GM04503 (cell line): ENCODE measurements at places on chromosomes 1 and 21.

GRCh38 chr1:48859456-48859855 is 82.8 kb upstream of the BEND5 start:
- DNase-seq = no peak

GRCh38 chr1:45854724-45855123 is 51.3 kb downstream of the MAST2 start:
- DNase-seq = no peak

GRCh38 chr1:23588749-23589548 is 29.6 kb upstream of the ID3 start:
- DNase-seq = no peak

- DNase-seq = no peak
Measured at GRCh38 chr1:238107322-238107721, 216.6 kb upstream of the ZP4 start.

DNA sequence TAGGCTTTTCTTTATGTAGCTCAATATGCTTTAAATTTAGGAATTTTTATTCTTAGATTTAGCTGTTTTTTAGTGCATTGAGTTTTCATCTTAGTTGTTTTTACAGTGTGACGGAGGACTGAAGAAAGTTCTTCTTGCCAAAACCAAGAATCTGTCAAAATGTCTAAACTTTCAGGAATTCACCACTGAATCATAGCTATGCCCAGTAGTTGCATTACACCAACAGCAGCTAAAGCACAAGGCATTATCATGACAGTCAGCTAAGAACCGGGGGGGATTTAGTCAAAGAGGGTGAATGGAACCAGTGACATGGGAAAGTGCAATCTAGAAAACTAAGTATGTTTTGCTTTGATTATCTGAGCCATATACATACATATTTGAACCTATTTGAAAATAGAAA is 6.5 kb upstream of the C1orf146 start:
- peak; percentile 24 for DNase-seq

DNA sequence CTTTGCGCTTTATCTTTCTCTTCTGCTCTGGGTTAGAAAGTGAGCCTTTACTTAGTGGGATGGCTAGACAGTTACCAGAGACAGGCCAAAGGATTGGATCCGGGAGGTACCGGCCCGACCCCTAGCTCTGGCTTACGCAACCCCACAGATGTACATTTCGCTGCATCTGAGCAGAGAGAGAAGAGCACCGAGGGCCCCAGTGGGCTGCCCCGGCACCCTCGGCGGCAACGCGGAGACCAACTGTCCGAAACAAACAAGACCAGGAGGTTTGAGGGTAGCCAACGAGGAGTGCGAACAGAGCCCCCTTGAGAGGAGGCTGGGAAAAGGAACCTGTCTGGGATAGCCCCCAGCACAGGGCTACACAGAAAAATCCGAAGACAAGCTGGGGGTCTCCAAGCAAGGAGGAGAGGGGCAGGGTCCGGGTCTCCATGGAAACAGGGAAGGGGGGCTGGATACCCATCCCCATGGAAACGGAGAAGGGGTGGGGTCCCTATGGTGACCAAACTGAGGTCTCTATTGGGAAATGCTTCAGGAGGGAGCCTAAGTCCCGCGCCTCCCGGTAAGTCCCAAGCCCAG is 373 bp downstream of the MTF1 start:
- no peak for DNase-seq

DNA sequence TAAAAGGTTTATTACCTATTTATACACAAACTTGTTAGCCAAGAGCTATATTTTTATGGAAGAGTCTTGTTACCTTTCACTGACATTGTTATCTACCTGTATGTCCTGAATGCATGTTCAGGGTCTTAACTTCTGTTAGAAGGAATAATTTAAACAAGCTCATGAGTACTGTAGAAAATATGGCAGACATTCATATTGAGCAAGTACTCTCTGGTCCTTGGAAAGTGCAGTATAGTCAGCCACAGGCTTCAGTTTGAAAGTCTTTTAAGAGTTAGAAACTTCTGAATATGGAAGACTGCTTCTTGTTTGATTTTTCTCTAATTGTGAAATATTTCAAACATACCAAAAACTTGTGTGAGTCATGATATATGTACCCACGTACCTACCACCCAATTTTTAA is 16.6 kb downstream of the DIP2A start:
- no peak for DNase-seq

GRCh38 chr1:66143651-66144050 is 351.0 kb downstream of the PDE4B start:
- DNase-seq = no peak

DNA sequence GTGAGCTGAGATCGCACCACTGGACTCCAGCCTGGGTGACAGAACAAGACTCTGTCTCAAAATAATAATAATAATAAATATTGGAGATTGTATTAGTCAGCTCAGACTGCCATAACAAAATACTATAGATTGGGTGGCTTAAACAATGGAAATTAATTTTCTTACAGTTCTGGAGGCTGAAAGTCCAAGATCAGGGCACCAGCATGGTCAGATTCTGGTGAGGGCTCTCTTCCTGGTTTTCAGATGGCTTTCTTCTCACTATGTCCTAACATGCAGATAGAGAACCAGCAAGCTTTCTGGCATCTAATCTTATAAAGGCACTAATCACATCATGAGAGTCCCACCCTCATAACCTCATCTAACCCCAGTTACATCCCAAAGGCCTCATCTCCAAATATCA is 23.2 kb upstream of the DDAH1 start:
- DNase-seq = no peak

DNA sequence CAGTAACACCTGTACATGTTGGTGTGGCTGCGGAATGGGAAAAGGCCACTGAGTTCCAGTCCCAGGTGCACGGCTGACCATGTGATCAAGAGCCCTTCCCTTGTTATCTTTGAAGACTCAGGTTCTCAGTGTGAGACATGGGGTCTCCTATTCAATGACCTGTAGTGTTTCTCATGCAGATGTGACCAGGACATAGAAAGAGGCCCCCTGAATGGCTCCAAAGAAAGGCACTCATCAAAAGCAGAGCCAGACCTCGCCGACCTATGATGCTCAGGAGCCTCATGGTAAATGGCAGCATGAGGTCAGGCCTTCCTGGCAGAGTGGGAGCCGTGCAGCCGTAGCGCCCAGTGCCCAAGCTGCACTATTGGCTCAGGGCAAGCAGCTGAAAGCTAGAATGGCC is 42.3 kb upstream of the HAO2 start:
- no peak for DNase-seq

DNA sequence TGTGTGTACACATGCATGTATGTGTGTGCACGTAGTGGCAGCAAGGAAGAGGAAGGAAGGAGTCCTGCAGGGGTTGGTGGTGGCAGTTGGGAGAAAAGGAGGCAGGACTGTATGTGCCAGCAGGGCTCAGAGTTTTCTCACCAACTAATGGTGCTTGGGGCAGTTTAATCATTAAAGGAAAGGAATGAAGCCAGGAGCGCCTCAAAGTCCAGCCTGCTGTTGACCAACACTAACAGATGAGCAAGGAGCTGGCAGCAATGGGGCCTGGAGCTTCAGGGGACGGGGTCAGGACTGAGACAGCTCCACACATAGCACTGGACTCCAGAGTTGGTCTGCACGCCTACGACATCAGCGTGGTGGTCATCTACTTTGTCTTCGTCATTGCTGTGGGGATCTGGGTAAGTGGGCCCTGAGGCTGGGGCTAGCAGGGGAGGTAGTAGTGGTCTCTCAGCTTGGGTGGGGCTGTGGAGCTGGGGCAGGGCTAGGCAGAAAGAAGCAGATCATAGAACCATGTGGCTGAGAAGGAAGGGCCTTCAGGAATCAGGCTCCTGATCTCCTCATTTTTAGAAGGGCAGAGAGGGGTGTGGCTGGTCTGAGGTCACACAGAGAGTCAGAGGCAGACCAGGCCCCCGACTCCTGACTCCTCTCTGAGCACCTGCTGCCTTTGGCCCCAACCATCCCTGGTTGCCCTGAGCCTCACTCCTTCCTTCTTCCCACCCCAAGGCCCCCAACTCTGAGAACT is at the start of gene SLC5A9:
SLC5A9 (plus strand) TSS at position 216 of the 742 bp plus-strand sequence; CDS start at position 237, 21 bp downstream.
- DNase-seq = no peak

GRCh38 chr1:202956969-202957368 is 1.1 kb downstream of the ADIPOR1 start:
- no peak for DNase-seq

DNA sequence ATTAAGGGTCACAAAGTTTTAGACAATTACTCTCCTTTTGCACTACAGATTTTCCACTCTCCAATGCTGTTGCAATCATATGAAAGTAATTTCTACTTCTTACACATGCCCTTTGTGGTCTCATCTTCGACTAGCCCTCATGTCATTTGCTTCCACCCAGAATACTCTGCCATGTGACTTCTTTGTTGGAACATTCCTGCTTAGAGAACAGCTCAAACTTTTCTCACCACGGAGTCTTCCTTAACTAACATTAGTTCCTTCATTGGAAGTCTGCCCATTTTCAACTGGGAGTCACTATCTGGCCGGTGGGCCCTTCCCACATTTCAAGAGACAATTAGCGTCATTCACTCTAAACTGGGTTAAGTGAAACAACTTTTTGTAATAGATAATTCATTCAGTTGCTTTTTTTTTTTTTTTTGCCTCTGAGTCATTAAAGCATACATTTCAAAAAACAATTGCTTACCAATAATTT is 142.6 kb upstream of the PALMD start:
- DNase-seq = peak; percentile 24

DNA sequence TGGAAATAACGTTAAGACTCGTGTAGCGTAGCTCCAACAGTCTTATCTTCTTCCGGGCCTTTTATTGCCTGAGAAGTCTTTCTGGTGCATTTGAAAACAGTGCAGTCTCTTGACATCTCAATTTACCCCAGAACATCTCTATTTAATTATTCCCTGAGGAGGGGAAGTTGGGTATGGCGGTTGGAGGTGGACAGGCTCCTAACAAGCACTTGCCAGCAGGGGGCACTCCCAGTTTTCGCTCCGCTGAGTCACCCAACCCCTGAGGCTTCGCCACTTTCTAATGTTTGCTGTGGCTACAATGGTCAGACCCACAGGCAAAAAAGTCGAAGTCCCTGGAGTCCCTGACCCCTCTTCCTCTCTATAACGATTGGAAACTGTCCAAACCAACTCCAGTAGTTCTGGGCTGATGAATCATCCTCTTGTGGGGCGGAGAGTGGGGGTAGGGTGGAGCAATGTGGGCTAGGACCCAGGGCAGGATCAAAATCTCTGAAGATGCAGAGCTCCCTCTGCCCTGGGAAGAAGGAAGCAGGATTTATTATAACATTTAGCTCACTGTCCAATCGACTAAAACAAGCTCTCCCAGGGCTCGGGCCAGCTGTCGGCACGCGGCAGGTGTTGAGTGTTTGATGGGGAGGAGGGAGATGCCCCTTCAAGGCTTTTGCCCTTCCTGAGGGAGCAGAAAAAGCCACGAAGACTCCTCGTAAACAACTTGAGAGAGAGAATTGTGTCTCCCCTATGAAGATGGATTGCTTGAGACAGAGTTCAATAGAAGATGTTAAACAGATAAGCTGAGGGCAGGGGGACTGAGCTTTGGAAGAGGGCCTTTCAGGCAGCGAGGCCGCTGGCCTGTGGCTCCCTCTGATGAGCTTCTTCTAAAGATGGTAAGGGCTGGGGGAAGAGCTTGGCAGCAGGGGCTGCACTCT is 85.7 kb downstream of the BRINP2 start:
- DNase-seq = peak; percentile 17

GRCh38 chr1:116735246-116735645 is 19.0 kb upstream of the CD2 start:
- no peak for DNase-seq

- no peak for DNase-seq
Measured at GRCh38 chr1:103467100-103467499, 58.4 kb upstream of the RNPC3 start.

- DNase-seq = no peak
Measured at GRCh38 chr1:110597966-110598365, 8.2 kb downstream of the KCNA2 start.

DNA sequence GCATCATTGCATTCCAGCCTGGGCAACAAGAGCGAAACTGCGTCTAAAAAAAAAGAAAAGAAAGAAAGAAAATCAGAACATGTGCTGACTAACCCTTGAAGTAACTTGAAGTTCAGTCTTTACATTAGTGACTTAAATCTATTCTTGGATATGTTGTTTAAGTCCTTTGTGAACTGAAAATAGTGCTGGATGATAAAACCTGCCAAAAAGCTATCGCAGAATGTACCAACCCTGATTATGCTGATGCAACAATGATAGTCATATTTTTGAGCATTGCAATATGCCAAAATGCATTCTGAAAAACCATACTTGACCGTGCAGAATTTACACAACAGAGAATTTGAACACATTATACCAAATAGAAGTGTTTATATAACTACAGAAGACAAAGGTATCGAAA is 30.7 kb downstream of the SHISAL2A start:
- DNase-seq = no peak

DNA sequence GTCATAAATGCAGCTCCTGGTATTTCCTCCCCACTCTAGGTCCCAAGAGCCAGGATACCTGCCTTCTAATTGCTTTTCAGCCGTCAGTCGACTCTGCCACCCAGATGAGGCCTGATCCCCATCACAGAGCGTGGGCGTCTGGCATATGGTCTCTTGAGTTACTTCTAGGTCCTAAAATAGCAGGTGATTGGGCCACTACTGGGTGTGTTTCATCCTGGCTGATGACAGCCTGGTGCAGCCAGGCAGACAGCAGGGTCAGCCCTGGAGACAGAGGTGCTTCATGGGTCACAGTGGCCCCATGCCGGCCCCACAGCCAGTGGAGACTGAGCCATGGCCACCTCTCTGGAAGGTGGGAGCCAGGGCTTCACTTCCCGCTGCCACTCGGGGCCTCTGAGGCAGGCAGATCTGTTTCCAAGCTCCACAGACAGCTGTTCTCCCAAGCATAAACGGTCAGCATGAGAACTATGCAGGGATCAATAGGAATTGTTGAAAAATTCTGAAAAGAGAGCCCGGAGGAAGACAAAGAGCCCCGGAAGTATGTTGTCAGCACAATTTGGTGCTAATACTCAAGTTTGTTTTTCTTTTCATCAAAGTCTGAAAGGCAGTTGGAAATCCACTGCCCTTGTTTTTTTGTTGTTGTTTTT is 83.0 kb downstream of the MAN1C1 start:
- no peak for DNase-seq

- DNase-seq = no peak
Measured at GRCh38 chr21:45404730-45405270, at the start of gene COL18A1. Gene COL18A1, plus strand, starts transcription at chr21:45405165. Its CDS starts 66 bp downstream, at chr21:45405231.

- no peak for DNase-seq
Measured at GRCh38 chr1:193322211-193322610, 135.8 kb upstream of the B3GALT2 start.

GRCh38 chr1:169009666-169010065 is 96.8 kb upstream of the ATP1B1 start:
- no peak for DNase-seq
